ENCODE measurements at places on chromosomes 6 and 20.

GRCh38 chr6:8888468-8888867, 453.1 kb upstream of the SLC35B3 start:
- no peak for DNase-seq

DNA sequence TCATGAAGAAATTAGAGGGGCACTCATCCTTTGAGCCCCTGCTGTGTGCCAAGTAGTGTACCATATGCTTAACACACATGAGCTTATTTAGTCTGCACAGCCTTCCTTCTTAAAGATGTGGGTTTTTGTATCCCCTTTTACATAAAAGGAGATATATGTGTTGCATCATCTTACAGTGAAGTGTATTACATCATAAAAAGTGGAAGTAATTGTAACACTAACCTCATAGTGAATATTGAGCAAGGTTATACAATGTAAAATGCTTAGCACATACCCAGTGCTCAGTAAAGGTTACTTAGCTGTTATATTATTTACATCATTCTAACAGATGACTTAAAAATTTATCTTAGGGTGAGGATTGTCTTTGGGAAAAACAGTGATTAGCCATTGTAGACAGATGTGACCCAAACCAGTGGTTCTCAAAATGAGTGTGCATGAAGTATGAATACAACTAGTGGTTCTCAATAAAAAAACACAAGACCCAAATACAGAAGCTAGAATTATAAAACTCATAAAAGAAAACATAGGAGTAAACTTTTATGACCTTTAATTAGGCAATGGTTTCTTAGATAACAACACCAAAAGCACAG, 3.8 kb upstream of the PIGU start:
- no peak for DNase-seq

GRCh38 chr6:44453146-44453545, 65.6 kb downstream of the CDC5L start:
- no peak for DNase-seq

GRCh38 chr6:155290491-155290890, 23.8 kb downstream of the TFB1M start:
- DNase-seq: no peak

- DNase-seq: no peak
These were observed 54.1 kb upstream of the EXOC2 start for GRCh38 chr6:747028-747427.

- DNase-seq: no peak
These were observed 966 bp downstream of the CFAP206 start for GRCh38 chr6:87408721-87409155.

DNA sequence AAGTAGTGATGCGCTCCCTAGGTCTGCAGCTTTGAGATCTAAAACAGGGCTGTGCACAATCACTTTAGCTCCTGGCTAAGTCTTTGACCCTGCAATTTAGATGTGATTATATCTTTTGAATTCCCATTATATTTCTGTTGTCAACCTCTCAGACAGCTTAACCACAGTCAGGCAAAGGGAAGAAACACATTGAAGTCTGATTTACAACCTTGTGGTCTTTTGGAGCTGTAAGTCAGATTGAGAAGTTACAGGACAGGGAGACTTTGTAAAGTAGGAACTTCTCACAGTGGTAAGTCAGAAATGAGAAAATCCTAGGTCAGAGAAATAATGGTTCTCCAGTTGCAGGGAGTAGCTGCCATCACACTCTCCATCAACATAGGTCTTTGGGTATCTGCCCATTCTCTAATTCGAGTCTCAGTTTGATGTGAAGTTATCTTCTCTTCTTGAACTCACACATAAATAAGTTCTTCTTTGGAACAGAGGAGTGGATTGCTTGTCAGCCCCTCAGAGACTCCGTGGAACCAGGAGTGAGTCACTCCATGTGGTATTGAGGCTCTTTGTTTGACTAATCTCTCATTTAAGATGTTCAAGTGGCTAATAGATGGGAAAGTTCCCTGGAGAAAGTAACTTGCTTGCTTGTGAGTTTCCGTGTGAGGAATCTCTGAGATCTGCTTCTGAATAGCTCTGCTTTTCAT, 35.0 kb upstream of the SGK1 start:
- no peak for DNase-seq

DNA sequence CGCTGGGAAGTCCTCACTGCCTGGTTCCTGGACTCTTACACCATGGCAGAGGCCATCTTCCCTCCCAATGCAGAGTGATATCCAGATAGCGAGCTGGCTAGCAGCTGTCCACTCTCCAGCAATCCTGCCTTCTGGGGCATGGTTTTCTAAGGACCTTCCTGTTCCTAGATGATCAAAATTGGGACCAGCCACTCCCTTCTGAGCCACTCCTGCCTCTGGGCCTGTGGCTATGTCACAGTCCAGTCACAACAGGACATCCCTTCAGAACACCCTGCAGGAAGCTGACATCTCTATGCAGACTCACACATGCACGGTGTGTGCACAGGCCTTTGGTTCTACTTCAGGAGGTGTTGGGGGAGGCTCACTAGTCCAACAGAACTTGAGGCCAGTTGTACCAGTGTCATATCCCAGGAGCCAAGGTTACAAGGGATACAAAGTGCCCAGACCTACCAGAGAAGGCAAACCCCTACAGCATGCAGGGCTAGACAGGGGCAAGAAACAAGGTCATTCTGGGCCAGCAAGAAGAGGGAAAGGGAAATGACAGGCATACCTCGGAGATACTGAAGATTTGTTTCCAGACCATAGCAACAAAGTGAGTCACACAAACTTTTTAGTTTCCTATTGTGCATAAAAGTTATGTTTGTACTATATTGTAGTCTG, 2.7 kb upstream of the MCCD1 start:
- DNase-seq: no peak

GRCh38 chr20:42341654-42342053, 723.5 kb upstream of the CHD6 start:
- no peak for DNase-seq

- DNase-seq: no peak
These were observed 1.0 kb upstream of the SOX18 start for GRCh38 chr20:64050261-64051032.

DNA sequence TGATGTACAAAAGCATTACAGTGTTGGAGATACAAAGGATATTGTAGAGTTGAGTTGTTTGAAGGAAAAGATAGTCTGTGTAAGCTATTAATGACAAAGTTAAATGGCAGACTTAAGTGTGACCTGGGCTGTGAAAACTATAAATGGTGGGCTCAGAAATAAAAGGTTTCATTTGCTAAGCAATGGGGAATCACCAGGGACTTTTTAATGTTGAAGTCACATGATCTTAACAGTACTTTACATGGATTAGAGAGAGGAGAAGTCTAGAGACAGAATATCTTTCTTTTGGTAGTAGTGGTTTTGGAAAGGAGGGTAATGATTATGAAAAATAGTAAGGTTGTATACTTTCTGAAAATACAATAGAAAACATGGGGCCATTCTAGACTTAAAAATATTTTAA, 67.1 kb downstream of the SCAF8 start:
- no peak for DNase-seq

- no peak for DNase-seq
These were observed 365.2 kb downstream of the SYNE1 start for GRCh38 chr6:152271776-152272464.

GRCh38 chr6:46651816-46652215, 802 bp downstream of the CYP39A1 start:
- no peak for DNase-seq

DNA sequence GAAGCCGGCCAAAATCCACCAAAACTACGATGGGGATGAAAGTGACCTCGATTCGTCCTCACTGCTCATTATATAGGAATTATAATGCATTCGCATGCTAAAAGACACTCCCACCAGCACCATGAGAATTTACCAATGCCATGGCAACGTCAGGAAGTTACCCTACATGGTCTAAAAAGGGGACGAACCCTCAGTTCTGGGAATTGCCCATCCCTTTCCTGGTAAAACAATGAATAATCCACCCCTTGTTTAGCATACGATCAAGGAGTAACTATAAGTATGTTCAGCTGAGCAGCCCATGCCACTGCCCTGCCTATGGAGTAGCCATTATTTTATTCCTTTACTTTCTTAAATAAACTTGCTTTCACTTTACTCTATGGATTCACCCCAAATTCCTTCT, 20.1 kb upstream of the FAM110A start:
- no peak for DNase-seq

DNA sequence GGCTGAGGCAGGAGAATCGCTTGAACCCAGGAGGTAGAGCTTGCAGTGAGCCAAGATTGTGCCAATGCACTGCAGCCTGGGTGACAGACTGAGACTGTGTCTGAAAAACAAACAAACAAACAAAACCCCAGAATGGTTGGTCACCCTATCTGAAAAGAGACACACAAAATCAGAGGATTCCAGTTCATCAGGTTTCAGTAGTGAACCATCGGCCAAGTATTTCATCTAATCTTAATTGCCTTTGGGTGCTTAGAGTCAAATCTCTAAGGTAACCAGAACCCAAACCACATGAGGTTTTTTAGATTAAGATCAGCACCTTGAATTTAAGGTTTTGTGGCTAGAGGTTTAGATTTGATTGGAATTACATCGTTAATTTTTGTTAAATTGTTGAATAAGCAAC, 8.3 kb upstream of the ZBTB2 start:
- no peak for DNase-seq

GRCh38 chr6:75946146-75946831, 126.2 kb downstream of the IMPG1 start:
- DNase-seq: no peak

DNA sequence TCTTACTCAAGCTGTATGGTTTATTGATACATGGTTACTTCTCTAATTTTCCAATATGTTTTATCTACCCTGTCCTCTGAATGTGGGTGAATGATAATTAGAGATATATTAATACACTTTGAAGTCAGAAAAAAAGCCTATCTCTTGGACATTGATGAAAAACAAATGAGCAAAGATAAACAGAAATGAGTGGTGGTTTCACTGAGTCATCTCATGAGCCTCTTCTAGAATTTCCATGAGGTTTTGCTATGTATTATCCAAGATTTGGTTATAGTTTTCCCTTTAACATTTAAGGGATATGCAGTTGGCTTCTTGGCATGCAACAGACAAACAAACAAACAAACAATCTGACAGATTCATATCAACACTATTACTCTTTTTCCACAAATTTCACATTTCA, 586.8 kb downstream of the RFPL4B start:
- DNase-seq: no peak

- DNase-seq: peak; percentile 1
These were observed 34.0 kb downstream of the ELOVL4 start for GRCh38 chr6:79913369-79913768.

DNA sequence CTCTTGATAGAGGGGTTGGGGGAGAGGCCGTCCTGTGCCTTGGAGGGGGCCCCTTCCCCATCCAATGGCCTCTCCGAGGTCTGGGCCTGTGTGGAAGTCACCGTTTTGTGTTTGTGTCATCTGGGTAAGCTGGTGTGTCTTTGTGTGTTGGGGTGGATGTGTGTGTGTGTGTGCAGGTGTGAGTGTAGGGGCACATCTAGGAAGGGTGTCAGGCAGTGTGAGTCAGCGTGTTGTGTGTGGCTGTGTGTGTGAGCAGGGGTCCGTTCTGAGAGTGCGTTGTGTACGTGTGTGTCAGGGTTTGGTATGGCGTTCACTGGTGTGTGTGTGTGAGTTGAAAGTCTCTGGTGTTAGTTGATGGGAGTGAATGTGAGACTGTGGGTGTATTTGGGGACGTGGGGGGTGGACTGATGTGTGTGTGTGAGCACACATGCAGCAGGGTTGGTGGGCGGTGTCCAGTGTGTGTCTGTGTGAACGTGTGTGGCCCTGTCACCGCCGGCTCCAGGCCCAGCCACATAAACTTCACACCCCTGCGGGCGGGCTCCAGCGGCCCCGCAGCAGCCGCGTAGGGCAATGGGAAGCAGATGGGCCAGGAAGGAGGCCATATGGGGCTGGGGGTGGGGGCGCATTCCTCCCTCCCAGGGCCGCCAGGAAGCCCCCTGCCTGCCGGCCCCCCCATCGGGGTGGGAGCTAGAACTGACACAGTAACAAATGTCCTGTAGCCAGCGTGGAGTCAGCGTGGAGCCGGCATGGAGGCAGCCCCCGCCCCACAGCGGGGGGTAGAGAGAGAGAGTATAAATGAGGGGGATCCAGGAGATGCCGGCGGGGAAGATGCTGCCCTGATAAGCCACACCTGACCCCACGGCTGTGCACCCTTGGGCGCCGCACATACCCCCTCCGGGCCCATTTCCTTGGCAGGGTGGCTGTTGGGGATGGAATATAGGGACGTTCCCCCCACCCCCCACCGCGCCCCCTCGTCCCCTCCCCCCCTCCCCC, 32.1 kb downstream of the SNAI1 start:
- no peak for DNase-seq

- DNase-seq: no peak
These were observed 4.2 kb upstream of the ZDHHC14 start for GRCh38 chr6:157376706-157377230.

GRCh38 chr6:36997811-36998722, 7.4 kb upstream of the FGD2 start:
- no peak for DNase-seq

DNA sequence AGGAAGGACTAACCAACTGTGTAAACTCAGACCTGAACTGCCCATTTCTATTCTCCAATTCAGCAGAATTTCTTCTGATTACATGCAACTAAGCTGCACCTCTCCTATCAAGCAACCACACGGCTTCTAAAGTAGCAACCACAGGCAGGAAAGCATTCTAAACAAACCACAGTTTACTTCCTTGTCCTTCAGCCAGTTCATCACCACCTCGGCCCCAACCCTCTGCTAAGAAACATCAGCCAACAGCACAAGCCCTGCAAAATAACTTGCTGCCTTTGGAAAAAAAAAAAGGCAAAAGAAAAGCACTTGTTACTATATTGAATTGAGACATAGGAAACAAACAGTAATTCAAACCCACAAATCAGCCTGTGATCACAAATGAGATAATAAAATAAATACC, 140.3 kb downstream of the NFATC2 start:
- peak; percentile 24 for DNase-seq

DNA sequence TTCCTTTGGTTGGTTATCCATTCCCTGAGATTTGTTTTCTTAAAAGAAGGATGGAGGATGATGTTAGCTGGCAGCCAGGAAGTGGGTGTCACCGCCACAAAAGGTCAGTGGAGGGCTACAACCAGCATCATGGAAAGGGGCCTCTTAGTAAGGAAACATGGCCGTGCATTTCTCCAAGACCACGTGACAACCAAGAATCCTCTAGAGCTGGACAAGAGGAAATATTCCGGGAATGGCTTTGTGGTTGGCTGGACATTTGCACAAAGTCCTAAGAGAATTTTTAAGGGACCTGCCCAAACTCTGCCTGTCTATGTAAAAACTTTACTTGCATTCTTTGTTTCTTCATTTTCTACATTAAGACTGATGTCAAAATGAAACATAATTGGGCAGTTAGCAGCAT, 399.9 kb upstream of the MARCKS start:
- no peak for DNase-seq

GRCh38 chr20:37526238-37526838, 1.3 kb downstream of the BLCAP start:
- DNase-seq: no peak

- DNase-seq: no peak
These were observed 2.8 kb upstream of the ASF1A start for GRCh38 chr6:118890997-118891790.

- no peak for DNase-seq
These were observed 626.1 kb downstream of the COL12A1 start for GRCh38 chr6:74579794-74580193.

- DNase-seq: no peak
These were observed 139.8 kb upstream of the BACH2 start for GRCh38 chr6:90436403-90436802.
